ENCODE measurements at places on chromosomes 2 and 18. TPM values are rescaled to one million over a fixed set of nuclear protein-coding genes. Genes with fewer than 3 reads are reported as not detected.

The TMEM169 gene
- 0.83 TPM for total RNA-seq

The HRH4 gene
- total RNA-seq = 0.07 TPM

The ATF2 gene
- 39.2 TPM for total RNA-seq

The ACADL gene
- 0.33 TPM for total RNA-seq

The CROCC2 gene
- total RNA-seq = 0.13 TPM

The RAB6C gene
- not detected for total RNA-seq
